ENCODE measurements at places on chromosomes 7 and 10.

GRCh38 chr10:99685597-99685967 lies 26.3 kb downstream of the ENTPD7 start:
- no peak for DNase-seq

DNA sequence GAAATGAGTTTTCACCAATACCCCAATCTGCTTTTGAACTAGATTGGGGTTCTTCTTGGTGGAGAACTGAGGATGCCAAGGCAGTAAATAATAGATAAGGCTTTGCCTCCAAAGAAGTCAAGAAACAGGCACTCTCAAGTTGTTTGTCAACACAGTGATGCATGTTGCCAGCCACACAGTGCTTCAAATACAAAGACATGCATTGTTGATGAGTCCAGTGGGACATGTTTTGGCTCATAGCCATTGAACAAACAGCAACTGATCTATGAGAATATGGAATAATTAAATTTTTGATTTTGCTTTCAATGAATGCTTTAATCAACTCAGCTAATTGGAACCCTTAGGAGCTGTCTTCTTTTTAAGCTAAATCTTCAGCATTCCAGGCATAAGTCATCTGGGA lies 346.4 kb downstream of the THSD7A start:
- no peak for DNase-seq

GRCh38 chr10:97336942-97337831 lies 2.7 kb upstream of the FRAT2 start:
- DNase-seq, result no peak

DNA sequence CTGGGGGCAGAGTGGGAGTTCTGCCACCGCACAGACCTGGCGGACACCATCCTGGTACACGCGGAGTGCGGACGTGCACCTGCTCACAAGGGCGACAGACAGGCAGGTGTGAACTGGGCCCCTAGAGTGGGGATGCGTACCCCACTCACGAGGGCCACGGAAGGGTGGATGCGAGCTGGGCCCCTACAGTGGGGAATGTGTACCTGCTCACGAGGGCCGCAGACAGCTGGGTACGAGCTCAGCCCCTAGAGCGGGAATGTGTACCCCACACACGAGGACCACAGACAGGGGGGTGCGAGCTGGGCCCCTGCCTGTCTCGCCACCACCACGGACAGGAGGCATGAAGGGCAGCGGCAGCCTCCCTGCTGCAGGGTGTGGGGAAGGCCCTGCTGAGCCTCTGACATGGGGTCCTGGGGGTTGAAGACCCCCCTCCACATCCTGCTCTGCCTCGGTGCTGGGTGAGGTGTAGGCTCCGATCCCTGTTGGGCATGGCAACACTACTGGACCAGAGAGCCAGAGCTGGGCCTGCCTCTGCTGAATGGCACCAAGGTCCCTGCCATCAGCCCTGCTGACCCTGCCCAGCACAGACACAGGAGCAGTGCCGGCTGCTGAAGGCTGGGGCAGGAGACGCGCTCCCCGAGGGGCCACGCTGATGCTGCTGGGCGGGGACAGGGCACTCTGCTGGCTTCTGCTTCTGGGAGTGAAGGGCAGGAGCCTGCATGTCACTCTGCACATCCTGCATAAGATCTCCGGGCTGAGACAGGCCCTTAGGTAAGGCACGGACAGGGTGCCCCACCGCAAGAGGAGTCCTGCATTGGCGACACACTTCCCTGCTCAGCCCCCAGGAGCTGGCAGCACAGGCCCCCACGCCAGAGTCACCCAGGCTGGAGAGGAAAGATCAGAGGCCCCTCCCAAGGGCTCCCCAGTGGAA lies 259.2 kb downstream of the MAD1L1 start:
- no peak for DNase-seq

DNA sequence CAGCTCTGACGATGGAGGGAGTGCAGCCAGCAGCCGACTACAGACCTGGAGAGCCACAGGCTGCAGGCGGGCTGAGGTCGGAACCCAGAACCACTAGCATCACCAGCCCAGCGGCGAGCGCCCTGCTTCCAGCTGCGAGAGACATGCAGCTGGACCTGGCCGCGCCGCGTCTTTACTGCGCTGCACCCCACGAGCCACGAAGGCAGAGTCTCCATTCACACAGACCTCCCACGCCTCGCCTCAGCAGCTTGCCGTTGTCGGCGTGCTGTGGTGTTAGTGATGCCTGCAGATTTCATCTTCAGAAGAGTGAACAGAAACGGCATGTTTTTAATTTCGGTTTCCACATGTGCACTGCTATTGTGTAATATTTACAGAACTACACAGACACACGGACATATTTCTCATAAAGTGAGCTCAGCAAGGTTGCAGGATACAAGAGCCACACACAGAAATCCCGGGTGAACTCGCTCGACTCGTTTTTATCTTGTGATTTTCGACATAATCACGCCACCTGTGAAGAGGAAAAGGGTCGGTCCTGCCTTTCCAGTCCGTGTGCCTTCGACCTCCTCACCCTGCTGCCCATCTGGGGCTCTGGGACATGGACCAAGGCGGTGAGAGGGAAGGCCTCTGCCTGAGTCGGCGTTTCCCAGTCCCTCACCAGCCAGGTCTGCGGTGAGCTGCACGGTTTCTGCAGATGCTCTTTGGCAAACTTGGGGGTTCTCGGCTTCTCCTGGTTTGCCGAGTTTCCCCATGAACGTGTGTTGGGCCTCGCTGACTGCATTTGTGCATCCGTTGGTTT lies 252.2 kb downstream of the ELFN1 start:
- no peak for DNase-seq

- DNase-seq, result no peak
These were observed 40.7 kb upstream of the ZMIZ1 start for GRCh38 chr10:79028056-79028430.
